ENCODE measurements at places on chromosomes 4 and X.

DNA sequence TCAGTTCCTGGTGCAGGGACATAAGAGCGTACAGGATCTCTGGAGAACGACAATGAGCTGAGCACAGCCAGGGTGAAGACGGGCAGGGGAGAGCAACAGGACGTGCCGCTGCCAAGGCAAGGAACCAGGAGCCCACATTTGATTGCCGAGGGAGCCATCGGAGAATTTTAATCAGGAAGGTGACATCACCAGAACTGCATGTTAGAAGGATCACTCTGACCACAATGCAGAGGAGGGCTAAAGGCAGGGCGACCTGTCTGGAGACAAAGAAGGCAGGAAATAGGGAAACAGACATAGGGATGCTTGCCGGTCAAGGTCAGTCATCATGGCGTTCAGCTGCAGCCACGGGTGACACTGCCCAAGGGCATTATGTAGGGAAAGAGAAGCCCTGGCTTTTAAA lies 81.4 kb downstream of the RBM47 start:
- DNase-seq: no peak

DNA sequence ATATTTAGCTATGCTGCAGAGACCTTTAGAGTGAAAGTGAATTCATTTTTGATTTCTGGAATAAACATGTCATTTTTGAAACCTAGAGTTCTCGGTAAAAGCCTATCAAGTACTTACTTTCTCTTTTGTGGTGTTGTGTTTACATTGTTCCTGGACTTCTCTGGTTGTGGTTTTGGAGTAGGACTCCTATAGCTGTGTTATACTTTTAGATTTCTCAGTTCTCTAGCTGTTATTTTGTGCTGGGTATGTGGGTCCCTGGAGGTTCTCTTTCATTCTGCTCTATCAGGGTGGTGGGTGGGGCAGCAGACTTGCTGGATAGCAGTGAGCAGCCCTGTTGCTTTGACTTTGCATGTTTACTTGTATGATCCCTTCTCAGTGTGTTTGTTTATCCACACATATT lies 25.6 kb upstream of the MSMO1 start:
- no peak for DNase-seq

- no peak for DNase-seq
These were observed 59.6 kb upstream of the MXD4 start for GRCh38 chr4:2321279-2322196.

GRCh38 chr4:143391261-143391660 lies 54.6 kb downstream of the GAB1 start:
- DNase-seq: no peak

GRCh38 chrX:125475482-125475881 lies 155.8 kb downstream of the TEX13C start:
- DNase-seq: no peak

DNA sequence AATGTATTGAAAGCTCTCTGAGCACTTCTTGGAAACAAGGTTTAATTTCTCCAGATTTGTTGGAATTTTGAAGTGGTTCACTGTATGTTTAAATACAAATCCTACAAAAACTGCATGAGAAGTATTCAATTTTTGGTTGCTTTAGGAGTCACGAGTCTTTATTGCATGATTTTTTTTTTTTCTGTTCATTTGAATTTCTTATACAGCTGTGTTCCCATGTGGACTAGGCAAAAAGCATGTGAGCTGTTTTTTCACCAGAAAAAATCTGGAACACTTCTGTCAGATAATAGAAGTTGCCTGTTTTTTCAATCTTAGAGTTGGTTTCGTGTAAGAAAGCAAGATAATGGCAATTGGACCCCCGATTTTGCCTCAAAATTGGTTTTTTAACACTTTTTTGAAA lies 66.4 kb downstream of the SLC9A6 start:
- no peak for DNase-seq

DNA sequence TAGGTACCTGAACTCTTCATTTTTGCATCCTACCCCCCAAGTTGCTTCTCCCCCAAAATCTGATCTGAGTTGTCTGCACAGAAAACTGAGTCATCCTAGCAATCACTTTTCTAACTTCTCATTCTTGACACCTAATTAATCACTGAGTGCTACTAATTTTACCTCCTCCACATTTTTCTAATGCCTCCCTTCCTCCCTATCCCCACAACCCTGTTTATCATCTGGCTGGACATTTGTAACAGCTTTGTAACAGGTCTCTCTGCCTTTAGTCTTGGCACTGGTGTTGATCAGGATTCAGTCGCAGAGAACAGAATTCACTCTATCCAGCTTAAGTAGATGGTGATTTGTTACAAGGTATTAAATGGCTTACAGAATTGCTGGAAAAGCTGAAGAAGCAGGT lies 303.9 kb upstream of the GATB start:
- no peak for DNase-seq

DNA sequence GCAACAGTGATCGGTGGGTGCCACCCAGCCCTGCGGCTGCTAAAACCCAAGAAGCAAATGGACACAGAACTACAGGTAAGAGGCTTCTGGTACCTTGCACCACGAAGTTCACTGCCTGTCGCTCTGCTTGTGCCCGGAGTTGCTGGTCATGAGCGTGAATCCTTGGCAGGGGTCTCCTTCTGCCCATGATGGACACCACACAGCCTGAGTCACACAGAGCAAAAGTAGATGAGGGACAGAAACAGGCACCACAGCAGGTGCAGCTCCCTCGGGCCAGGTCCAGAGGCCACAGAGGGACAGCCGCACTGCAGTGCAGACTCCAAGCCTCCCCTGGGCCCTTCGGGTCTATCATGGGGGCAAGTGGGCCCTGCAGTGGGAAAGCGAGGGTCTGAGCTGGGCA lies 22.4 kb downstream of the NAT8L start:
- no peak for DNase-seq

DNA sequence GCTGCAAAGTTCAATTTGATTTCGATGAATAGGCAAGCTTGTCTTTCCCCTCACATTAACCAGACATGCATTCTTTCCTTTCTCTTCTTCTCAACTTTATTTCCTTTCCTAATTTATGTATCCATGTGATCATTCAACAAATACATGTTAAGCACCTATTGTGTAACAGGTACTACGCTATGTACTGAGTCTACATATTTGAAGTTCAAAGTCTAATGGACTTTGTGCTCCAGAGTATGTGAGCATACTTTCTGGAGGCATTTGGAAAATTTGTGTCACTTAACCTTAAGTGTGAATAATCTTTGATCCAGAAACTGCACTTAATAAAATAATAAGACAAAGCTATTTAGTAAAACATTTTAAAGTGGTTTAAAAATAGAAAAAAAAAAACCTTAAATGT lies 675.3 kb upstream of the CT83 start:
- no peak for DNase-seq

GRCh38 chr4:5783486-5783885 lies 72.5 kb downstream of the EVC start:
- DNase-seq: no peak

DNA sequence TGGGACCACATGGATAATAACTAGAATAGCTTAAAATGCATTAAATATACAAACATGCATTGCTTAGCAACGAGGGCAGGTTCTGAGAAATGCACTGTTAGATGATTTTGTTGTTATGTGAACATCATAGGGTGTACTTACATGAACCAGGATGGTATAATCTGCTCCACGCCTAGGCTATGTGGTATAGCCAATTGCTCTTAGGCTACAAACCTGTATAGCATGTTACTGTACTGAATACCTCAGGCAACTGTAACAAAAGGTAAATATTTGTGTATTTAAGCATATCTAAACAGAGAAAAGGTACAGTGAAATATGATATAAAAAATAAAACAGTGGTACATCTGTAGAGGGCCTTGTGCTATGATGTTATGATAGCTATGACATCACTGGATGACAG lies 169.2 kb upstream of the IL15 start:
- no peak for DNase-seq

DNA sequence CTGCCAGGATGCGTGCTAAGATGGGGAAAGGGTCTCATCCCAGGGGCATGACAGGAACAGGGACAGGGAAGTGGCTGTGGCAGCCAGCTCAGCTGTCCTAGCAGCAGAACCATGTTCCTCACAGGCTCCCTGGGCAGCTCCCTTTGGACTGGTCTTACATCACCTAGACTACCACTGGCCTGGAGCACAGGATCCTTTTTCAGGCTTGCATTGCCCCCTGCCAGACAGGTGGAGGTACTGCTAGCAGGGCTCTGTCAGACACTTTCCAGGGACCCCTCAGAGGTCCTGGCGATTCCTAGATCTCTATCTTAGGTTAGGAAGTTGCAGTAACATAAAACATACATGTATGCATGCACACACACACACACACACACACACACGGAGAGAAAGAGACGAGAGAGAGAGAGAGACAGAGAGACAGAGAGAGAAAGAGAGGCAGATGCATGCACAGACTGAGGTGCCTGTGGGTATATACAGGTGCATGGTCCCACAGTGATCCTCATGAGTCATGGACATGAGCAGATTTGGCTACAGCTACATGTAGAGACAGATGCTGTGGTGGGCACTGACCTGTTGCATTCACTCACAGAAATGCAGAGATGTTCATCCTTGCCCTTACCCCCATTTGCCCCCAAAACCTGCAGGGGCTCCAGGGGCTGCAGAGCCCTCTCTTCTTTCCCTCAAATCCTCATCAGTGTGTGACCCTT lies 63.6 kb downstream of the STARD8 start:
- DNase-seq: no peak

GRCh38 chr4:16767861-16768260 lies 130.6 kb downstream of the LDB2 start:
- no peak for DNase-seq

GRCh38 chr4:147678106-147678505 lies 5.9 kb downstream of the PRMT9 start:
- DNase-seq: no peak

- DNase-seq: peak; percentile 3
These were observed 85.5 kb upstream of the TET2 start for GRCh38 chr4:105061136-105061696.

GRCh38 chr4:86367577-86367976 lies 7.7 kb upstream of the MAPK10 start:
- no peak for DNase-seq

- DNase-seq: no peak
These were observed 71.3 kb upstream of the CAMK2D start for GRCh38 chr4:113832803-113833202.

DNA sequence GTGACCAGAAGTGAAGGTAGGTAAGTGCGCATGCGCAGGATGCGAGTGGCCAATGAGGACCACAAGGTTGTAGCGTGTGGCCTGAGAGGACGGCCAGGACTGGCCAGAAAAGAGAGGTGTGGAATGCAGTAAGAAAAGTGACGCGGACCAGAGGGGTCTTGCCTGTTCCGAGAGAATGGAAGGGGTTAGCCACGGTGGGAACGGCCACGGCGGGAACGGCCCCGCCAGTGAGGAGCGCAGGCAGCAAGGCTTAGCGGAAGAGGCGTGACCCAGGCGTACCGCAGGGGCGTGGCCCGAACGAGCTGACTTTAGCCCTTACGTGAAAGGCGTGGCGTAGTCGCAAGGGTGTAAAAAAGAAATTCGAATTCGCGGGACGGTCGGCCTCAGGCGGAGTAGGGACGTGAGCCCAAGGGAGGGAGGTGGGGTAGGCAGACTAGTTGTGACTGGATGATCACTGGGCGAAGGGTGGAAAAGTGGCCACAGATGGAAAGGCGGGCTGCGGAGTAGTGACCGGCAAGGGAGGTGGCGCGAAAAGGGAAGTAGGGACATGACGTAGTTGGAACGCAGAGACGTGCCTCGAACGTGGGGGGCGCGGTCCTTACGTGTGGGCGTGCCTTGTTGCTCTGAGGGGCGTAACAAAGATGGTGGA lies 10.4 kb upstream of the CLTRN start:
- peak; percentile 96 for DNase-seq

DNA sequence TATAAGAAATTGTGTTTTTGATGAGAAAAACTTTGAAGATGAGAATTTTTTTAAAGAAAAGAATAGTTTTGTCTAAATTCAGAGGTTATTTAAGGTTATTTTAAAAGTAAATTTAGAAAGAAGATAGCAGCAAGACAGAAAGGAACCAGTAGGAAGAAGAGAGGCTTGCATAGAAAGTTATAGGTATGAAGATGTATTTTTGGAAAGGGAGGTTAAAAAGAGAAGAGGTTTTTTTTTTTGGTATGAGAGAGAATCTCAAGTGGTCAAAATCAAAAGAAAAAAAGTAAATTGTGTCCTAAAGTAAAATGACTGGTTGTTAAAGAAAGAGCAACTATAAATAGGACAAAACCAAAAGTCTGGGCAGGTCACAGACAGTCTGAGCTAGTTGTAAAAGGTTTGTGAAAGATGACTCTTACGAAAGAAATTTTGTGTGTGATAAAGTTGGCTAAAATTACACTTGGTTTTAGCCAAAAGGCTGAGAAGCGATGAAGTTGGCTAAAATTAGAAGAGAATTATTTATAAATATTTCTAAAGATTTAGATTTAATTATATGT lies 16.4 kb upstream of the EIF4E start:
- no peak for DNase-seq
